ENCODE measurements at places on chromosomes 5 and 9.

DNA sequence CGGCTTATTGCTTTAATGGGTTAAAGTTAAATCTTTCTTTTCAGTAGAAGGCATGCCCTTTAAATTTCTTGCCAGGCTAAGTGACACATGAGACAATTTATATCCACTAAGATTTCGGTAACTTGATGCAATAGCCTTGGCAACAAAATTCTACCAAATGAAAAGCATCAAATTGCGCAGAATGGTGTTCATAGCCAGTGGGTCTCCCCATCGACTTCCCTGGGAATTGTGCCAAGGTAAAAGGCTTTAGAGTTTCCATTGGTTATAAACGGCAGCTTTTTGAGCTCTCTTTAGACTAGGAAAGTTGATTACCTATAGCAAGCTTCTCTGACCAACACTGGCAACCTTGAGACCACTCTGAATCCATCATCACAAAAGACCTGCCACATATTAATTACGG is 358.4 kb downstream of the ARRDC3 start:
- DNase-seq: no peak

DNA sequence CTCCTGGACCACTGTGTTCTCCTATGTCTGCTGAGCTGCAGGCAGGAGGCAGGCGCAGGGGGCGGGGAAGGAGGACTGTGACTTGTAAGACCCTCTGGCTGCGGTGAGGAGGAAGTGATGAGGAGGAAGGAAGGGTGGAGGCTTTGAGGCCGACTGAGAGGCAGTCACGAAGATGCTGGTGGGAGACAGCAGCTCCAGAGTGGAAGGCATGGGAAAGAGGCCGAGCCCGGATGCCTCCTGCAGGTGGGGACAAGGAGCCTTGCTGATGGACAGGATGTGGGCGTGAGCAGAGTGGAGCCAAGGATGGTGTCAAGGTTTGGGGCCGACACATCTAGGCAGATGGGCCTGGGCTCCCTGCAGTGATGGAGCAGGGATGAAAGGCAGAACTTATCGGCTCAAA is 74.3 kb upstream of the ICE1 start:
- no peak for DNase-seq

- DNase-seq: no peak
Measured at GRCh38 chr5:159947708-159948358, 31.6 kb downstream of the ADRA1B start.

DNA sequence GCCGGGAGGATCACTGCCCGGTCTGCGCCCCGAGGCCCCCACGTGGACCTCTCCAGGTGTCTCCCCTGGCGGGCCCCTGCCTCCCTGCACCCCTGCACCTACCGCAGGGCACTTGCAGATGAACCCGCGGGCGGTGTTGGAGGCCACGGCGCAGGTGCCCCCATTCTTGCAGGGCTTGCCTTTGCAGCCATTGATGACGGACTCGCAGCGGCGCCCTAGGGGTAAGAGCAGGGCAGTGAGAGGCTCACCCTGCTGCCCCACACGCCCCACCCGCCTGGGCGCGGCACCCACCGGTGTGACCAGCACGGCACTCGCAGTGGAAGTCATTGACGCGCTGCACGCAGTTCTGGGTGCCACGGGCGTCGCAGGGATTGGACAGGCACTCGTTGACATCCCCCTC is 23.6 kb upstream of the SEC16A start:
- DNase-seq: no peak

- no peak for DNase-seq
Measured at GRCh38 chr5:158513490-158514318, 586.0 kb downstream of the EBF1 start.

DNA sequence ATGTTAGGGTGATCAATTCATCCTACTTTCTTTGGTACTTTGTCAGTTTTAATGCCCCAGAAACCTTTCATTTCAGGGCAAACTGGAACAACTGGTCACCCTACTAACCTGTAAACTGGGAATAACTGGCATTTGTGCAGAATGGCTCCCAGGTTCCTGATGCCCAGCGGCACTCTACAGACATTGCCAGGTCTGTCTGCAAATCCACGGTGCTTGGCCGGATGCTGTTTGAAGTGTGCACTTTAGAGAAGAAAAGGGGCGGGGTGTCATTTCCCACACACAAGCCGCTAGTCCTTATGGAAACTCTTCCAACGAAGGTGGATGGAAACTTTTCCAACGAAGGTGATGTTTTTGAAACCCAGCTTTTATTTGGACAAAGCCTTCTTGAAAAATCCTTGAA is 49.9 kb upstream of the OTULINL start:
- DNase-seq: no peak

Data from stimulated activated CD8-positive, alpha-beta memory T cell treated with anti-CD3 and anti-CD28 coated beads, Interleukin-4, amount 100 ng/mL, for 4 hours (primary cell).